ENCODE measurements at places on chromosomes 2 and 18. TPM values are rescaled to one million over a fixed set of nuclear protein-coding genes. Genes with fewer than 3 reads are reported as not detected.

The TXNDC2 gene
- total RNA-seq, result 0.11 TPM

The SPAST gene
- 17.2 TPM for total RNA-seq

The TUBA4B gene
- total RNA-seq, result not detected

The CCDC138 gene
- total RNA-seq, result 10.1 TPM

The SKOR2 gene
- not detected for total RNA-seq

The AKAIN1 gene
- not detected for total RNA-seq

The RND3 gene
- 99.1 TPM for total RNA-seq

The GKN1 gene
- not detected for total RNA-seq

The REG1A gene
- total RNA-seq, result not detected

The FAM110C gene
- 21.1 TPM for total RNA-seq

The HOXD8 gene
- total RNA-seq, result 0.39 TPM

The ANKRD62 gene
- 0.20 TPM for total RNA-seq

The ZNF638 gene
- 109 TPM for total RNA-seq

The LYPD6 gene
- 1.1 TPM for total RNA-seq

The ABCB11 gene
- total RNA-seq, result not detected

The RTP5 gene
- total RNA-seq, result not detected

The SAG gene
- total RNA-seq, result not detected

The FSIP2 gene
- 0.22 TPM for total RNA-seq

The STAT4 gene
- 0.23 TPM for total RNA-seq

The STAT1 gene
- 28.0 TPM for total RNA-seq

The CSRNP3 gene
- total RNA-seq, result 0.41 TPM

The KANSL1L gene
- total RNA-seq, result 8.6 TPM

The RAB17 gene
- total RNA-seq, result 86.3 TPM

The PTRHD1 gene
- 28.7 TPM for total RNA-seq

The SLC5A7 gene
- not detected for total RNA-seq

The SERPINB10 gene
- total RNA-seq, result not detected

The PRSS56 gene
- total RNA-seq, result not detected

The AQP12A gene
- not detected for total RNA-seq

The GEN1 gene
- total RNA-seq, result 28.3 TPM

The ITGA4 gene
- total RNA-seq, result 0.15 TPM
